ENCODE measurements at places on chromosomes 5 and 9. TPM values are rescaled to one million over a fixed set of nuclear protein-coding genes. Genes with fewer than 3 reads are reported as not detected.

Gene OBP2B
- total RNA-seq: not detected

Gene CYSRT1
- total RNA-seq: 0.64 TPM

Gene BTNL3
- total RNA-seq: not detected

Gene IRGM
- total RNA-seq: 4.5 TPM

Gene OR2K2
- total RNA-seq: not detected

Gene CDH6
- total RNA-seq: not detected

GRCh38 chr9:37921168-37921510 is 17.2 kb upstream of the SLC25A51 start:
- no peak for DNase-seq

GRCh38 chr5:179869101-179869500 is 10.5 kb upstream of the MRNIP start:
- DNase-seq: no peak

- no peak for DNase-seq
Measured at GRCh38 chr9:37239224-37239859, 119.0 kb downstream of the ZCCHC7 start.

DNA sequence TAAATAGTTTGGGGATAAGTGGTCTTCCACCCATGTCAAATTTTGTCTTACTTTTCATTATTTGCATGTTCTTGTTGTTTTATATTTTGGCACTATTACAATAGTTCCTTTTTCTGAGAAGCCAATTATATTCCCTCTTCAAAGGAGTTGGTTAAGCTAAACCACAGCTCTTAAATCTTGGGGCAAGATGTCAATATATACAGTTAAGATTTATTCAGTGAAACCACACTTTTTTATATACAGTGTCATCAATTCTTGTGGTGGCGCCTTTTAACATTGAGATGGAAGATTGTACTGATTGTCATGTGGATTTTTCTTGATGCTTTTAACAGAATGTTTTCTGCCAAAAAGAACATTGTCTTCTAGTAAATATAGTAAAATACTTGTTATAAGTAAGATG is 104.1 kb downstream of the MTREX start:
- DNase-seq: no peak

DNA sequence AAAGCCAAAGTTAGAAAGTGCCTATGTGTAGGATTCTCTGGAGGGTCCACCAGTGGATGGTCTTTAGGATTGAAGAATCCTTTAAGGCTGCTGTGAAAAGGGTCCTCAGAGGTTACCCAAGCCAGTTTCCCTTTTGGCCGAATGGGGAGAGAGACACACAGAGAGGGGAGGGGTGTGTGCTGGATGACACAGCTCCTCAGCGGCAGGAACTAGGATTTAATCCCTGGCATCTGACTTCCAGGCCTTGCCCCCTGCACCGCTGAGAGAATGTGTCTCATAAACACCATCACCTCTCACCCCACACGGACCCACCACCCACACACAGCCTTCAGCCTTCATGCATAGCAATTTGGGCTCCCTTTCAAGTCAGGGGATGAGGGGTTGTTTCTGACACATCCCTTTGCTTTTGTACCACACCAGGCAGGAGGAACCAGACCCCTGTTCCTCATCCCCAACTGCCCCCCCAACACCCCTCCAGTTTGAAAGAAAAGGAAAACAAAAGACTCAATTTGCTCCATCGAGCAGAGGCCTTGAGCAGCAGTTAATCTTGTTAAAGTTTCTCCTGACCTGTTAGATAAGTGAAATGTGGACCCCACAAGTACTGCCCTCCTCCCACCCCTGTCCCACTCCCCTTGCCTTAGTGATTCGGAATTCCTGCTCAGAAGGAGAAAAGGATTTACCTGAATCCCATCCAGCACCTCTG is 4.0 kb downstream of the PAPPA start:
- no peak for DNase-seq

DNA sequence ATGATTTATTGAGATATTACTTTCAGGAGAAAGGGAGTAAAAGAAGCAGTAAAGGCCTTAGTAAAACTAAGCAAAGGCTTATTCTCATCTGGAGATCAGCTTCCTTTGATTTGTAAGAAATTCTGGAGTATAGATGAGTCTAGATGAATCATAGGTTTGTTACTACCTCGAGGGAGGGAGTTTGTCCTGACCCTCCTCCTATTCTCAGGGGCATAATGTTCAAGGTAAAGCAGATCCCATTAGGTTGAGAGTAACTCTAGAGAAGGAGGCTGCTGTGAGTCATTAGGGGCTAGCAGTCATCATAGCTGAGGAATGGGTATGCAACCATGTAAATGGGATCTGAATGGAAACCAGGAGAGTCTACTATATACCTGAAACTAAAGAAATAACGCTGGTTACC is 155.5 kb upstream of the MOCS2 start:
- DNase-seq: no peak

DNA sequence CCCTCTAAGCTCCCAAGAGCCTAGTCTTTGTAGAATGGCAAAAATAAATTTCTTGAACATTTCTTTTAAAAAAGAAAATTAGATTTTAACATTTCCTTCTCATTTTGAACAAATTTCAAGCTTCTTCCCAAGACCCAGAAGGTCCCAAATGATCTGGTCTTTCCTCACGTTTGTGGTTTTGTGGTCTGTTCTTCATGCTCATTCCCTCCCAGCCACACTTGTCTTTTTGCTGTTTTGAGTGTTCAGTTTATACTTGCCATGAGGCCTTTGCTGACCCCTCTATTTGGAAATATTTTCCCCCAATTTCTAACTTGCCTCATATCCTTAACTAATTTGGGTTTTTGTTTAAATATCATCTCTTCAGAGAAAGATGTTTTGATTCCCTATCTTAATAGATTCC is 133.4 kb upstream of the PAPPA start:
- no peak for DNase-seq

GRCh38 chr9:137321726-137322361 is 19.8 kb upstream of the NRARP start:
- no peak for DNase-seq

- DNase-seq: peak; percentile 73
Measured at GRCh38 chr5:61342071-61342501, 10.0 kb downstream of the ZSWIM6 start.

DNA sequence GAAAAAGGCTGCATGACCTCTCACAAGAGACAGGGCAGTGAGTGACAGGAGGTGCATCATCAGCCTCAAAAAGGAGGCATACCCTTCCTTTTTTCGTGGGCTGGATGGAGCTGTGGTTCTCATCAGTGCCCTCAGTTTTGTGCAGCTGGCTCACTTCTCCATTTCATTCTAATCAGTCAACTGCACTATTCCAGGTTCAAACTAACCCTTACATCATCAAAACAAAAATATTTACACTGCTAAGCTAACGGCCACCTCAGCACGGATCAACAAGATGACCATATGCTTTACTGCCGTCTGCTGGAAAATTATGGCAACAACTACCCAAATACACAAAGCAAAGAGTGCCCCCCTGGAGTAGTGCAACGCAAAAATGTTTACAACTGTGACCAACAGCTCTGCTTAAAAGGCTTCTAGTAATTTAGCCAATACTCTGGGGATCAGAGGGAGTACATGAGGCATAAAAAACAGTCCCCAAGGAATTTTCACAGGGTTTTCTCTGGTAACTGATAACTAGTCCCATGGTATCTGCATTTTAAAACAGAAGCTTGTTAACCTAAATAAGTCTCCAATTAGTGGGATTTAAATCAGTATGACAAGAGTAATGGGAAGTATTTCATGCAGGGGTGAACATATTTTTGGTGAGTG is 10.8 kb downstream of the KCNV2 start:
- DNase-seq: no peak

- no peak for DNase-seq
Measured at GRCh38 chr9:130988905-130989304, 20.1 kb upstream of the LAMC3 start.

DNA sequence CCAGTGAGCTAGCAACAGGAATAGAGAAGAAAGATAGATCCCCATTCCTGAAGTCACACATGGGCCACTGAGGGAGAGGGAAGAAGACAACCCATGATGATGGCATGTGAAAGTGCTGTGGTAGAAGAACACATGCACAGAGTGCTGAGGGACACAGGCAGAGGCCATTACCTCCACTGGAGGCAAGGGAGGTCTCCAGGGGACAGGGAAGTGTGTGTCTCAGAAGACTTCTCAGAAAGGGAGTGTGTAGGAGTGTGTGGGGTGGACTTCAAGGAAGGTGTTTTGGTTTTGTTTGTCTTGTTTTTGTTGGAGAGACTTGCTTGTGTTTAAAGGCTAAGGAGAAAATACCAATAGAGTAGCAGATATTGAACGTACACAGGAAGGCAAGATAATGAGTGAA is 77.0 kb upstream of the SMARCA2 start:
- no peak for DNase-seq

GRCh38 chr5:53766673-53767072 is 206.2 kb downstream of the NDUFS4 start:
- DNase-seq: no peak

DNA sequence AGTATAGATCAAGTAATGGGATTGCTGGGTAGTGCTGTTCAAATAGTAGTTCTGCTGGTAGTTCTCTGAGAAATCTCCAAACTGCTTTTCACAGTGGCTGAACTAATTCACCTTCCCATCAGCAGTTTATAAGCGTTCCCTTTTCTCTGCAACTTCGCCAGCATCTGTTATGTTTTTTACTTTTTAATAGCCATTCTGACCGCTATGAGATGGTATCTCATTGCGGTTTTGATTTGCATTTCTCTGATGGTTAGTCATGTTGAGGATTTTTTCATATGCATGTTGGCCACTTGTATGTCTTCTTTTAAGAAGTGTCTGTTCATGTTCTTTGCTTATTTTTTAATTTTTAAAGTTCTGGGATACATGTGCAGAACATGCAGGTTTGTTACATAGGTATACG is 279.2 kb upstream of the NREP start:
- DNase-seq: no peak

DNA sequence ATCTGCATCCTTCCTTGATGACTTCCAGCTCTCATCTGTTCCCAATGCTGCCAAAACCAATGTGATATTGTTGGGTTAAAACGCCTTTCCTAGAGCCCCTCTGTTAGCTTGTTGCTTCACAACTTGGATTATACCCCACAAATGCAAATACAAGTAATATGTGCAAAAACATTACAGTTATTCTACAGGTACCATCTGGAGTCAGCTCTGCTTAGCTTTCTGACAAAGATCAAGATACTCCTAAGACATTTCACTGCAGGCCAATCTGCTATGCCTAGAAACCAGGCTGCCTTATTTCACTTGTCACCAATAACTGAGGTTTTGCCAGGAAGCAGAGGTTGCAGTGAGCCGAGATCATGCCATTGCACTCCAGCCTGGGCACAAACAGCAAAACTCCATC is 36.9 kb upstream of the ACO1 start:
- DNase-seq: no peak

- no peak for DNase-seq
Measured at GRCh38 chr5:109529520-109529919, 119.7 kb upstream of the PJA2 start.

All from activated naive CD4-positive, alpha-beta T cell treated with anti-CD3 and anti-CD28 coated beads, Interleukin-2, amount 50 U/mL, for 72 hours (primary cell).